ENCODE measurements at places on chromosomes 2 and 18.

GRCh38 chr18:3594760-3595368, 144.9 kb downstream of the TGIF1 start:
- peak; percentile 34 for DNase-seq

- DNase-seq, result peak; percentile 74
Measured at GRCh38 chr2:30231996-30232800, 864 bp downstream of the LBH start.

DNA sequence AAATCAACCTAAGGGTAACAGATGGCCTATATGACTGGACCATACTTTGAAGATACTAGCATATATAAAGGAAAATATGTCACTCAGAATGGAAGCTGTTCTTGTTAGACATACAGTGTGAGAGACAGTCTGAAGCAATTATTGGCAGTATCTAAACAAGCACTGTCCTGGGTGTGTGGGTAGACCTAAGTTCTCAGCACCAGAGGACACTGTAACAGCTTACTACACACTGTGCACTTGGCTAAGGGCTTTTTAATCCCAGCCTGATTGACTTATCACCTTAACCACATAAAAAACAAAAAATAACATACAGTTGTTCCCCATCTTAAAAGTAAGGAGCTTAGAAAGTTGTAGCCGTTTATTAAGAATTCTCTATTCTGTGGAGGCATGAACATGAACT, 1066.1 kb upstream of the FANCL start:
- DNase-seq, result no peak

- DNase-seq, result no peak
Measured at GRCh38 chr2:220269367-220269766, 641.9 kb downstream of the SLC4A3 start.

GRCh38 chr2:105403783-105404698, 5.2 kb upstream of the FHL2 start:
- DNase-seq, result no peak

DNA sequence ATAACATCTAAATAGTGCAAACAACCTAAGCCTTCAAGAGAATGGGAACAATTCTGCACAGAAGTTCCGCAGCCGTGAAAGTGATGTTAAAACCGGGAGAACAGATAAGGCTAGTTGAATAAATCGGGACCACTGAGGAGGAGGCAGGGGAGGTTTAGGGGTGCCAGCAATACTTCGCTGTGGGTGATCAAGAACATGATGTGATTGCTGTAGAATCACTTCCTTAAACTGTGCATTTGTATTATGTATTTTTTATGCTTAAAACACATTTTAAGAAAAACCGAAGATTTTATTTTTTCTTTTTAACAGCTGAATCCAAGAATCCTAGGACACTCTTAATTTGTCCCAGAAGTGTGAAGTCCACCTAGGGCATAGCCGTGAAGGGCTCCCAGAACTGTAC, 33.6 kb downstream of the TTC32 start:
- DNase-seq, result no peak

DNA sequence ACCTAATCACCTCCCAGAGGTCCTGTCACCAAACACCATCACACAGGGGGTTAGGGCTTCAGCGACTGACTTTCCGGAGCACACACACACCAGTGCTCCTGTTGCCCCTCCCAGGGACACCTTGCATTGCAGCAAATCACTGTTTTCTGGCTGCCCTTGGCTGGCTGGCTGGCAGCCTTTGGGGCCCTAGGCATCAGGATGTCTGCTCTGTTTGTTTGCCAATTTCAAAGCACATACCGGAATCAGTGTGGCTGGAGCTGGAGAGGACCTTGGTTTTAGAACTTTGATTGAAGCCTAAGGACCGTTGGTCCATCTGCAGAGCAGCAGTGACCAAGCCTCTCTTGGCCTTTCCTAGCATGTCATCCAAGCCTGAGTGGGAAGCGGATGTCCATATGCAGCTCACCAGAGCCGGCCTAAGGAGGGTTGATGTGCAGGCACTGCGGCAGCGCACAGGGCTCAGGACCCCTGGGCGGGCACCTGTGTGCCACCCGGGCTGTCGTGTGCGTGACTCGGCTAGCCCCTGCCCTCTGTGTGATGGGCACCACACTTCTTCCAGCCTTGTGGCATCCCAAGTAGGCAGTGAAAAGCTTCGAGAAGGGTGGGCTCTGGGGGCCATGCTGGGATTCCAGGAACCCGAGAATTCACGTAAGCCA, 62.1 kb downstream of the GBX2 start:
- no peak for DNase-seq

DNA sequence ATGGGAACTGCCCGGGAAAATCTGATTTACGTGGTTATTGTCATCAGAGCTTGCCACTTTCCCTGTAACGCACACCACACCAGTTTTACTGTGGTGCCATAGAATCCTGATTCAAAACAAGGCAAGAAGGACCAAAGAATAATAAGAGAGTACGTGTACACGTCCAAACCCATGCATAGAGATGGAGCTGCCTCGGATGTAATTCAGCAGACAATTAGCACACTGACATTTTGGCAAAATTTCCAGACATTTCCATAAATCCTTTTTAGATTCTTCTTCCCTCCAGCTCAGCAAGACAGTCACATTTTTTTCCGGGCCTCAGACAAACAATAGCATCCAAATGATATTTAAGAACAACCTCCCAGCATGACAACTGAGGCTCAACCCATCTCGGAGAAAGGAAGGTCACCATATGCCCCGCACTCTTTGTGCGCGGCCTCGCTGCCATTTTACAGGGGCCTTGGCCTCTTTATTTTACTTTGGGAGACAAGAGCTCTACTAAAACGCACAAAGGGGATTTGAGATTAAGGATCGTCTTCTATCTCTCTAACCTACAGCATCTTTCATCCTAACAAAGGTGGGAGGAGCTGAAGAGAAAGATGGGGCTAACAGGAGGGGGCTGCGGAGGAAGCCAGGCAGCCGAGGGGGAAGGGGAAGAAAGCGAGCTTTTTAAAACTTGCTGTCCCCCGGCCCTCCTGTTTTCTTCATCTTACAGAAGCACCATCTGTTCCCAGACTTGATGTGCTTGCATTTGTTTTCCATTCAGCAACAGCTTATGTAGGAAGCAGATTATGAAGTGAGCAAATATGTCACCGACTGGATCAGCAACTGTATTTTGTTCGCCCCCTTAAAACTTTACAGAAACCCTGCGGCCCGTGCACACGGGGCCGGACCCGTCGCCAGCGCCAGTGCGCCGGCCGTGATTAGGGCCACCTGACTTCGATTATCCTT, 61.0 kb downstream of the CDCA7 start:
- DNase-seq, result no peak

- no peak for DNase-seq
Measured at GRCh38 chr18:22387364-22387763, 30.4 kb downstream of the CTAGE1 start.

DNA sequence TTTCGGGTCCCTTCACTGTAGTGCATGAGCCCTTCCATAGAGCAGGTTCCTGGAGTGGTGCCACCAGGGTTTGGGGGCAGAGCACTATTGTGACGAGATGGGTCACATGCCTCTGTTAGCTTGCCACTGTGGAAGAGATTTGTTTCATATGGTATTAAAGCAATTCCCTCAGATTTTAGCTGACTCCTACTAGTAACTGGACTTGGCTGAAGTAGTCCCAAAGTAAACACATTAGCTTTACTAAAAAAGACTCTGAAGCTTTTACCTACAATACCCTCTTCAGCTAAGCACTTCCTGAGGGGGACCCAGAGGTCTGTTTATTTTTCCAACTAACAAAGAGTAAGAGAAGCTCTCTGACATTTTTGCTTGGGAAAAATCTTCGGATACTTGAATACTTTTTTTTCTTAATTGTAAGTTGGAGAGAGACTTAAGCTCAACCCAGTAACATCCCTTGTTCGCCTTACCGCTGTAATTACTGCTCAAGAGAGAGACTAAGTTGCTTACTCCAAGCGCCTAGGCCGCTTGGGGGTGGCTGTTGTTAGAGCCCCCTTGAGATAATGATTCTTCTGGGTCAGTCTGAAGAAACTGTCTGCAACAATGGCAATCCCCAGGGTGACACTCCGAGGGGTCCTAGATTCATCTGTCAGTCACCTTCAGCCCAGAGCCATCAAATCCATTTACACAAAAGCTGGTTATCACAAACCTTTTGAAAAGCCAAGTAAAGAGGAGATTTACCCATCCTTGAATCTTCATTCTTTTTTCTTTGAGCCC, 177.4 kb downstream of the FIGN start:
- DNase-seq, result no peak

- DNase-seq, result no peak
Measured at GRCh38 chr18:62186499-62186773, 420 bp downstream of the PIGN start.

- DNase-seq, result peak; percentile 34
Measured at GRCh38 chr18:26190506-26190905, 35.7 kb upstream of the TAF4B start.

DNA sequence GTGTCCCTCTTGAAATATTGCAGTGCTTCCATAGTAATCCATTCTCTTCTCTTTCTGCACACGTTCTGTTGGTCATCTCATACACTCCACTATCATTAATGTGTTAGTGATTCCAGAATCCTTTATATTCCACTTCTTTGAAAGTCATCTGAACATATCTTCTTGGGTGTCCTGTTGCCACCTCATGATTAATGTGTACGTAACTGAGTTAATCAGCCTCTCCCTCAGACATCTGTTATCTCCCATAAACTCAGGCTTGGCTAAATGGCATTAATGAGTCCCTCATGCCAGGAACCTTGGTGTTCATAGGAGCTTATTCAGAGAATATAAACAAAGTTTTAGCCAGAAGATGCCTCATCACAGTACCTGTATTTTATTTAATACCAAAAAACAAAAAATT, 126.4 kb downstream of the NCOA1 start:
- no peak for DNase-seq

DNA sequence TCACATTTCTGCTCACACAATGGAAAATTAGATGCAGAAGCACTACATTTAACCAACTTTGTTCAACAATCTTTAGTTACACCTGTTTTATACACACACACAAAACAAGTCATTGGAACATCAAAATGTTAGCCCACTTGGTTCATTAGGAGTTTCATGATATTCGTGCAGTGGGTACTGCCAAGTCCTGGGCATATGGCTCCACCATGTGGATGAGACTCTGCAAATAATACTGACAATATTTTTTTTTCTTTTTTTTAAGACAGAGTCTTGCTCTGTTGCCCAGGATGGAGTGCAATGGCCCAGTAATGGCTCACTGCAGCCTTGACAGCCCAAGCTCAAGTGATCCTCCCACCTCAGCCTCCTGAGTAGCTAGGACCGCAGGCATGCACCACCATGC, 34.5 kb upstream of the GRB14 start:
- no peak for DNase-seq

- DNase-seq, result no peak
Measured at GRCh38 chr2:241657786-241658254, 20.3 kb downstream of the ATG4B start.

- DNase-seq, result no peak
Measured at GRCh38 chr18:7608781-7609201, 41.7 kb downstream of the PTPRM start.

GRCh38 chr2:50952596-50952995, 79.3 kb downstream of the NRXN1 start:
- DNase-seq, result no peak

- no peak for DNase-seq
Measured at GRCh38 chr18:8936619-8937018, 165.9 kb upstream of the NDUFV2 start.

DNA sequence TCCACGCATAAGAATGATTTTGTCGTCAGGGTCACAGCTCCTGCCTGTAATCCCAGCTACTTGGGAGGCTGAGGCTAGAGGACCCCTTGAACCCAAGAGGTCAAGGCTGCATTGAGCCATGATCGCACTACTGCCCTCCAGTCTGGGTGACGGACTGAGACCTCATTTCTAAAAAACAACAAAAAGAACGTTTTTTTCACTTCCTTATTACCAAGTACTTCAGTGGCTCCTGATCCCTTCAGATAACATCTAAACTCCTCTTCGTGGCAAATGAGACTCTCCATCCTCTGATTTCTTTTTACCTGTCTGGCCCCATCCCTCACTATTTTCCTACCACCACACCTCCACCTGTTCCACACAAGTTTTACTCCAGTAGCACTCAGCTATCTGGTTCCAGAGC, 105.4 kb upstream of the TLK1 start:
- DNase-seq, result no peak

GRCh38 chr2:79993144-79993543, 311.4 kb downstream of the LRRTM1 start:
- DNase-seq, result no peak

GRCh38 chr2:36351736-36352349, 3.7 kb upstream of the CRIM1 start:
- no peak for DNase-seq

DNA sequence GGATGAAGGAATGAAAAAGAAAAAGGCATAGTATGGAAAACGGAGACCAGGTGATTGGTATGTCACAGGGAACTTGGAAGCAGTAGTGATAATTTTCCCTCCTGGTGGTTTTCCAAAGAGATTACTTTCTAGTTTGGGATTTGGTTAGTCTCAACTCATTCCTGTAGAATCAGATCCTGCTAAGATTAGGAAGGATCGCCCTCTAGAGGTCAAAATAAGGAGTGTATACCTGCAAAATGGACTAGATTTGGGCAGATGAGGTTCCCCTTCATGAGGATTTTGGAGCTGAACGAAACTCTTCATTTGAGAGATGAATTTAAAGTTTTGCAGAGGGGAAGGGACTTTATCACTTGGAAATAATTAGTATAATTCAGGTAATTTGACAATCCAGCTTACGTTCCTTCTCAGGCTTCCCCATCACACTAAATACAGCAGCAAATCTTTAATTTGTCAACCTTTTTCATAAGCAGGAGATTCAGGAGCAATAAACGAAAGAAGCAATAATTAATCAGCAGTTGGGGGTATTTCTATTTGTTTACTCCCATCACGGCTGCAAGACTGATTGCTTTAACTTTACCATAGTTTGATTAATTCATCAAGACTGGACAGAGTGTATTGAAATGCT, 65.2 kb downstream of the CCDC195 start:
- no peak for DNase-seq

GRCh38 chr2:117801826-117802225, 12.7 kb upstream of the DDX18 start:
- no peak for DNase-seq

GRCh38 chr2:109126501-109126860, 2.5 kb upstream of the SH3RF3 start:
- no peak for DNase-seq

GRCh38 chr18:8177330-8178016, 431.8 kb upstream of the RAB12 start:
- DNase-seq, result no peak

- DNase-seq, result no peak
Measured at GRCh38 chr2:181163139-181163538, 182.7 kb downstream of the UBE2E3 start.

DNA sequence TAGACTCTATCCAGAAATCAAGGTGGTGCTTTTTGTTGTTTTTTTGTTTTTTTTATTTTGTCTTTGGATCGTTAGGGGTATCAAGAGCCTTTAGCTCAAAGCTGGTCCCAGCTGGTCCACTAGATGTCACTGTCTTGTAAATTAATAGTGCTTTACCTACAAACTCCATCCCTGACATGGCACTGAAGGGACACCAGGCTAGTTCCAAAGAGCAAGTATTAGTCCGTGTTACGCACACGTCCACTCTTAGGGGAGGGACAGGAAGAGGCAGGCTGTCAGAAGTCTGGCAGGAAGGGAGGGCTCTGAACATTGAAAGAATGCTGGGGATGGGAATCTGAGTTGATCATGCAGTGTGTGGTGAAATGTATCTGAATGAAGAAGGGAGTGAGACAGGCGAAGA, 85.9 kb upstream of the CCBE1 start:
- no peak for DNase-seq

- no peak for DNase-seq
Measured at GRCh38 chr2:49262801-49263560, 108.7 kb upstream of the FSHR start.

GRCh38 chr2:7771781-7772180, 854.6 kb downstream of the RNF144A start:
- no peak for DNase-seq

- no peak for DNase-seq
Measured at GRCh38 chr2:132412021-132412420, 4.6 kb upstream of the GPR39 start.
